ENCODE measurements at places on chromosomes 12 and 14.

DNA sequence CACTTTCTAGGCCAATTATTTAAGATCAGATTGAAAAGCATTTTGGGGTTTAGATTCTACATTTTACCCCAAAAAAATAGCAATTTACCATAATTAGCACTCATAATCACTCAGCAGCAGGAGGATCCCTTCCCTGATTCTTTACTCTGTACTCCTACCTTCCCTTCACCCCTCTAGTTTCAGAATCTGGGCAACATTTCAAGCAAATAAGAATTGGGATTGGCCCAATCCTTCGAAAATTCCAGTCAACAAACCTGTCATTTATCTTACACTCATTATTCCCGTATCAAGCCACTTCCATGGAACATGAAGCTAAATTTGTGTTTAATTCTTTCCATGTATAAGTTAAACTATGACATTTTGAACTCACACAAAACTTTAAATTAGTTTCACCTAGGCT, 349.1 kb upstream of the USP15 start:
- DNase-seq, result no peak

- DNase-seq, result no peak
Observed at GRCh38 chr12:15220451-15220850, 766 bp downstream of the RERG start.

GRCh38 chr14:82595466-82595865, 1061.8 kb upstream of the SEL1L start:
- no peak for DNase-seq

GRCh38 chr14:36505892-36506731, 13.9 kb downstream of the NKX2-1 start:
- DNase-seq, result no peak

GRCh38 chr14:105255021-105255507, 6.7 kb downstream of the BTBD6 start:
- DNase-seq, result no peak

DNA sequence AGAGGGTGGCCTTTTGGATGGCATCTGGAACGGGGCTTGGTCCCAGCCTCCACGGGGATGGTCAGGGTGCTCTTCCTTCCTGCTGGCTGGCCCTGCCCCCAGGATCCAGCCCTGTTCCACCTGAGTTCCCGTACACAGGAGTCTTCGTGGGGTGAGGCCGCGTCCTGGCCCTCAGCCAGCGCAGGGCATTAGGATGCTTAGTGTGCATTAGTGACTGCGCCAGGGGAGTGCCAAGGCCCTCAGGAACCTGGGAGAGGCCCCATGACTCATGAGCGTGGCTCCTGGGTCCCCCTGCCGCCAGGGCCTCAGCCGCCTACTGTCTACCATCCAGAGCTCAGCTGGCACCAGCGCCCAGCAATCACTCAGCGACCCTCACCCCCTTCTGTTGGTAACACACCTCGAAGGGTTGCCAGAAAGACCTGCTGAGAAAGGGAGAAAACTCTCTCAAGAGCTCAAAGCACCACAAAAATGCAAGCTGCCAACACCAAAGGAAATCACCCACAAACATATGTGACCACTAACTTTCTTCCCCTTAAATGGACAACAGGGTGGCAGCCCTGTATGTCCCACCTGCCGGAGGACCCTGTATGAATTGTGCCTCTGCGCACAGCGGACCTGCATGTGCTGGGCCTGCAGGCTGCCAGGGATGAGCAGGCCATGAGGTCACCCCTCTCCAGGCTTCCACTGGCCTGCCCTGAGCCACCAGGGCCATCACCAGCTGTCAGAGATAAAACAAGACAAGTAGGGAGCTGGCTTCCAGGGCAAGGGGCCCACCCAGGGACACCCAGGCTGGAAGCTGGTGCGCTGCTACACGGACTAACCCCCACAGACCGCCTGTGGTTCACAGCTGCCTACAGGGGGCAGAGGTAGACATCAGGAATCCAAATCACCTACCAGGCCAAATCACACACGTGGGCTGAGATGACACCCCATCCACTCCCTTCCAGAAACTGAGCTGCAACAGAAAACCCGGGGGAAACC, 28.7 kb downstream of the CCDC85C start:
- DNase-seq, result no peak

- no peak for DNase-seq
Observed at GRCh38 chr12:13428538-13429265, 232.2 kb downstream of the EMP1 start.

DNA sequence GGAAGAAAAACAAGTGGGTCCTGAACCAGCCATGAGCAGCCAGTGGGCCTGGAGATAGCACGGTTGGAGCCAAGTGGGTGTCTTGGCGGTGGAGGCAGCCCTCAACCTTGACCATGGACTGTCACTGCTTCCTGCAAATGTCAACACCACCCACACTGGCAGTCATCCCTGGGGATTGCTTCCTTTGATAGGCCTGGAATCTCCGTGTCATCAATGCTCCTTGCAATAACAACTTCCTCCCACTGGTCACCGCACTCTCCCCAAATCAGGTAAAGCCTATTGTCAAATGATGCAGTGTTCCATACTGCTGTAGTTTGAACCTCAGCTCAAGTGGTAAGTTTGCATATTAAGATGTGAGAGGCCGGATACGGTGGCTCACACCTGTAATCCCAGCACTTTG, 129.1 kb downstream of the NTF3 start:
- no peak for DNase-seq

GRCh38 chr12:93460003-93460402, 7.3 kb upstream of the MRPL42 start:
- DNase-seq, result no peak

DNA sequence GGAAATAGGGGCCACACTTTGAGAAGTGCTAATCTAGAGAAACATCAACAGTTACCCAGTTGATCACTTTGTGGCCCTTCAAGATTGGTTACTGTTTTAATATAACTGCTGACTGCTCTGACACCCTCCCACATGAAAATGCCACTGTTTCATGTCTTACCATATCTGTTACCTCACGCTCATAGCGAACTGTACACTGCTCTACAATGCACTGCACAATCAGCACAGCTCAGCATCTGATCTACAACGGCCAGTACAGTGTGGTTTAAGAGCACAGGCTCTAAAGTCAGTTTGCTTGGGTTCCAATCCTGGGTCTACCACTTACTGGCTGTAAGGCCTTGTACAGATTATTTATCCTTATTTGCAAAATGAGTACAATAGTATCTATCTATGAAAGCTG, 39.1 kb downstream of the SPPL3 start:
- no peak for DNase-seq

GRCh38 chr12:49340095-49340870, 3.3 kb upstream of the C1QL4 start:
- no peak for DNase-seq

- no peak for DNase-seq
Observed at GRCh38 chr12:32546272-32546671, 132.8 kb upstream of the DNM1L start.

- no peak for DNase-seq
Observed at GRCh38 chr12:110079477-110080400, 31.4 kb upstream of the C12orf76 start.

- DNase-seq, result no peak
Observed at GRCh38 chr14:74618078-74618952, 6.3 kb upstream of the LTBP2 start.

- DNase-seq, result no peak
Observed at GRCh38 chr14:105492971-105493871, 2.2 kb downstream of the TEDC1 start.
